ENCODE measurements at places on chromosomes 2 and 18.

- DNase-seq, result no peak
These were observed 265.6 kb downstream of the ANAPC1 start for GRCh38 chr2:111618226-111618977.

DNA sequence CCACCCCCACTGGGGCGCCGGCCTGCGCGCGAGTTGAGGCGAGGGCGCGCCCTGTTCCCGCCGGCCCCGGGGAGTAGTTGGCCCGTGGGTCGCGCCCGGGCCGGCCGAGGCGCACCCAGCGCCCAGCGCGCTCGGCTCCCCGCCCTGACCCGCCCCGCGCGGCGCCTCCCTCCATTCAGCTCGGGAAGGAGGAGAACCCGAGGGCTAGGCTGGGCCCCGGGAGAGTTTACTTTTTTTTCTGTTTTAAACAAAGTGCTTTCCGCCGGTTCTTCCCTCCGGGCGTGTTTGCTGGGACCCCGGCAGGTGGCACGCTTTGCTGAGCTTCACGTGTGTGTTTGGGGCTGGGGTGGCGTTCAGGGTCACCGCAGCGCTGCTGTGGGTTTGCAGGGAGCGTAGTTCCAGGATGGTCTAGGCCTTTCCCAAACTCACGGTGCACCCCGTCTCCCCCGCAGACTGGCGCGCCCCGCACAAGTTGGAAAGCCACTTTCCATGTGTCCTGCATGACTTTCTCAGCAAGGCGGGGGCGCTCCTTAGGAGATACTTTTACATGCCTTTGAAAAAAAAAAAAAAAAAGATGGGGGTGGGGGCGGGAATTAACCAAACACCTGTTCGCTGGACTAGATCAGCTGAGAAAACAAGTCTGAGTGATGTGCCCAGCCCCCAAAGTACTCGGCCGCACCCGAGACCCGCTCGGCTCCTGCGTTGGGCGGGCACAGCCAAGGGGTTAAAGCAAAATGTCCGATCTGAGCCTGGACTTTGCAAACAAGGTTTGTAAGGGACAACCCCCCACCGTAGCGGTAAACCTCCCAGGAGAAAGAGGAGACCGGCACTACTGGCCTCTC is 825 bp downstream of the ITGA6 start:
- DNase-seq, result peak; percentile 29

DNA sequence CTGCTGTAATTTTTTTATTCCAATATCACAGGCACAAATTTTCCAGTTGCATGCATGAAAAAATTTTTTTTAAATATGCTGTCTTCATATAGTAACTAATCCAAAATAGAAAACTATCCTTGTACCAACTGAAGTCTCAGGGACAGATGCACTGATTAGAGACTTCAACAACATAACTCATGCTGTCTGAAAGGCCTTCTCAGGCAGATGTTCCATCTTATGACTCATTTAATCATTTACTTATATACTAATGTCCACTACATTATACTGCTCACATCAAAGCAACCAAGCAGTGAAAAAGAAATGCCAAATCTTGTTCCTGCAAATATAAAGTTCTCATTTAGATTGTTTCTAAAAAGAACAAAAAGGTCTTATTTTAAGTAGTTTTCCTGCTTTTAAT is 53.1 kb downstream of the OLA1 start:
- no peak for DNase-seq

- DNase-seq, result no peak
These were observed 370.8 kb upstream of the NT5C1B start for GRCh38 chr2:18959952-18960717.

DNA sequence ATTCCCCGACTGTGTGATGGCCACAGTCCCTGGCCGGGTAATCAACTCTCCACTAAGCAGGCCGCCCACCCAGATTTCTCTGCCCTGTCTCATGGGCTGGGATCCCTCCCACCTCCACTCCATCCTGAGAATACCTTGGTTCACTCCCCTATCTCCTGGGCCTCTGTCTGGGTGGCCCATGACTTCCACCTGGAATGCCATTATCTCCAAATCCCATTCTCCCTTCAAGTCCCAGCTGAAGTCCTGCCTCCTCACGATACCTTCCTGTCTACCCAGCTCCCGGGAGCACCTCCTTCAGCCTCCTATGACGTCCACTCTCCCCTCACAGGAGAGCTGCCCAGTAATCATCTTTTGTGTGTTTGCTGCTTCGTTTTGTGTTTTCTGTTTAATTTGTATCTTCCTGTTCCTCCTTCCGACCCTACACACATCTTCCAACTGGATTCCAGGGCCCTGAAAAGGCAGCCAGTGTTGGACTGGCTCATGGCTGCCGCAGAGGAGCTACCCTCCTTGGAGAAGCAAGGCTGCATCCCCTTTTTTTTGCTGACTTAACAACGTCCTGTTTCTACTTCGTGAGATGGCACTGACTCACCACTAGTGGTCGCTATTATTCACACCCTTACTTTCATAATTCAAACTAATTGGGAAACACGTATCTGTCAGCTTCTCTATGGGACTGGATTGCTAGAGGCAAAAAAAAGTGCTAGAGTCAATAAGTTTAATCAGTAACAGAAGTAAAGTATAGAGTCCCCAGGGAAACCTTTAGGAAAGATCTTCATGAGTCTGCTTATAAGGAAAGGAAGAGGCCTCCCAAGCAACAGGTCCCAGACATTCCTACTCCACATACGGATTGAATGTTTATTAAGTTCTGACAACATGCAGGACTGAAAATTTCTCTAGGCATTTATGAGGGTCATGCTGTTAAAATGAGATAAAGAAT is 171.9 kb upstream of the GATA6 start:
- DNase-seq, result no peak

DNA sequence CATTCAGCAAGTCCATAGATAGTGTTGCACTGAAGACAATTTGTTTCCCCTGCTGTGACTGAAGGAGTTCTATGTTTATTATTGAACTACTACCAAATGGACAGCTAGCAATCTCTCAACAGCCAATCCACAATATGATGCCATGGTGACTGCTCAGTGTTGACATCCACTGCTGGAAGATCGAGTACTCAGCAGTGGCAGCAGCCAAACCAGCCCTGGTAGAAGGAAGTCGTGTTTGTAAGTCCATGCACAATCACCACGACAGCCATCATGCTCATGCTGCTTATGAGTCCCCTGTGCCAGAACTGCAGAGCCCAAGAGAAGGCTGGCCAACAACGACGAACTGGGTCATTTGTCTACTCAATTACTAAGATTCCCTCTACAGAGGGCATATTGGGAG is 66.4 kb downstream of the OSR1 start:
- no peak for DNase-seq

DNA sequence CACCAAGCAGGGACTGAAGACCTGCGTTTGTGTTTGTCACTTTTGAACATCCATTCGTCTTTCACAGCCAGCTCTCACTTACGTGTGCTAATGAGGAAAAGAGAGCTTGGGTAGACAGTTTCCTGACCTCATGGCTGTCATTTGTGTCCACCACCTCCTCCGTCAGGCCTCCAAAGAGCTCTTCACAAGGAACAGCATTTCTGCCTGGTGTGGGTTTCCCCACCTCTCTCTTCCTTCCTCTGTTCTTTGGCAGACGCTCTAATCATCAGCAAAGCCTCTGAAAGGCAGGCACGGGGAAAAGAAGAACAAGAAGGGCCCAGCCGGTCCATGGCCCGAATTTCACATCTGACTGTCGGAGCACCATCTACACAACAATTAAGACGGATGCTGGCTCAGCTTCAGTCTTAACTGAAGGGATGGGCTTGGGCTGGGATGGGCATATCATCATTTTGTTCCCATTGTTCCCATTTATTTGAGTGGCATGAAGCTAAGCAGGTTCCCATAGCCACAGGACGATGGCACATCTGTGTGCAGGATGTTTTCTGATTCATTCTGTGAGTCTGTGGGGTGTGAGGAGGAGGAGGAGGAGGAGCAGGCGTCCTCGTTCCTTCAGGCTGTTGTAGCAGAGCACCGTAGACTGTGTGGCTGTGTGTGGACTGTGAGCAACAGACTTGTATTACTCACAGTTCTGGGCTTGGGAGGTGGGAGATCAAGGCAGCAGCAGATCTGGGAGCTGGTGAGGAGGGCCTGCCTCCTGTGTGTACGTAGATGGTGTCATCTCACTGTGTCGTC is 66.4 kb downstream of the TSHZ1 start:
- no peak for DNase-seq

GRCh38 chr2:79757526-79757925 is 244.7 kb downstream of the CTNNA2 start:
- DNase-seq, result no peak

DNA sequence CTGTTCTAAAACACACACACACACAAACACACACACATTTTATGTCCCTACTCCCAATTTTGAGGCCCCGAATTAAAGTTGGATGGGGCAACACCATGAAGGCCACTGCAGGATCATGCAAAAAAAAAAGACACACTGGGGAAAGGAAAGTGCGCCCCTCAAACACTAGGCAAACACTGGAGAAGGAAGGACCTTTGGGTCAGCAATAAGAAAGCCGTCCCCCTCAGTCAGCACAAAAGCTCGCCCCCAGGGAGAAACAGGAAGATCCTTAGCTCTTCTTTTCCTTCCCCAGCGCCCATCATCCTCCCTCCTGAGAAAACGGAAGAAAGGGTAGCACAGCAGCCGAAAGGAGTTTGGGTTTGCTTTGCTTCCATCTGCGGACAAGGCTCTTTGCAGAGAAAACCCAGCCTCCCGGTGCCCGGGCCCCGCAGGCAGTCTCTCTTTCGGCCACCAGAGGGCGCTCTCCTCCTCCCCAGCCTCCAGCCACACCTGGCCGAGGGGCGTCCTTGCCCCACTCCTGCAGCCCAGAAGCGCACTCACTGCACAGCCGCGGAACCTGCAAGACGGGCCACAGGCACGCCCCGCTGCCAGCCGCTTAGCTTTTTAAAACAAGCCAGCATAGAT is 248.5 kb downstream of the CDH20 start:
- peak; percentile 86 for DNase-seq

GRCh38 chr2:234969306-234970098 is 17.7 kb downstream of the SH3BP4 start:
- DNase-seq, result no peak
